Stimulated activated CD4-positive, alpha-beta T cell treated with anti-CD3 and anti-CD28 coated beads, Interleukin-1b, Interleukin-23, amount 100 ng/mL, for 1 hour (primary cell): ENCODE measurements at places on chromosomes 16 and 17.

DNA sequence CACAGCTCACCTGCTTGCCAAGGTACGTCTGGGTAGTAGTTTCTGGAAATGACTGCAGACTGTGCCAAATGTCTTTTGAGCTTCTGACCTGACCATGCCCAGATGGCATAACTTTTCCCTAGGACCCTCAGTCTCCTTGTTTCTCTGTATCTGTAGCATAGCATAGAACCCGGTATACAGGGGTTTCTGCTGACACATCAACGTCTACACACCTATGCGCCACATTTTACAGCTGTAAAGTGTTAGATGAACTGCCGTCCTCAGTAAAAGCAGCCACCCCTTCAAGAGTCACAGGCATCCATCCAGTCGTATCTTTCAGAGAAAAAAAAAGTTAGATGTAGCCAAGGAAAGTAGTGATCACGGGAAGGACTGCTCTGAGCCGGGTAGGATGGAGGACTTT, 17.4 kb downstream of the KCTD2 start:
- DNase-seq, result no peak

DNA sequence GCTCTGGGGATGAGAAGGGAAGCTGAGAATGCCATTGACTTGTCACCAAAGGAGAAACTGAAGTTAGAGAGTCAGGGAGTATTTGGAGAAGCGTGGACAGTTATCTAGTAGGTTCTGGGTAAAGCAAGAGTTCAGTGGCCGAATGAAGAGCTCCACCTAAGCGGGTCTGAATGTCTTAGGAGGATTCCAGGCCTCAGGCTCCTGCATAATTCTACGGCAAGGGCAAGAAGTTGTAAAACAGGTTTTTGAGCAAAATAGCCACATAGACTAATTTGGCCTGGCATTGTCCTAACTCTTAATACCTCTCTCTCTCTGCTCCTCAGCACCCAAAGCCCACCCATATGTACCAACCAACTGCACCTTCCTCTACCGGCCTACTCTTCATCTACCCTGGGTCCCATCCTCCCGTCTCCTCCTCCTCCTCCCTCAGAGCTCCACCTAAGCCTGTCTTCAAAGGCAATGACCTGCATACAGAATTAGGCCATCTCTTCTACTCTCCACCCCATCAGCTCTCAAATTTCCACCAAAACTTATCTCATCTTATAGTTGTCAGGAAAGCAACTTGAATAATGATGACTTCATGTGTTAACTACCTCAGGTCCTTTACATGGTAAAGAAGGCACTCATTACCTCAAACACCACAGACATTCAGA, 42.0 kb upstream of the KCNJ2 start:
- DNase-seq, result no peak

DNA sequence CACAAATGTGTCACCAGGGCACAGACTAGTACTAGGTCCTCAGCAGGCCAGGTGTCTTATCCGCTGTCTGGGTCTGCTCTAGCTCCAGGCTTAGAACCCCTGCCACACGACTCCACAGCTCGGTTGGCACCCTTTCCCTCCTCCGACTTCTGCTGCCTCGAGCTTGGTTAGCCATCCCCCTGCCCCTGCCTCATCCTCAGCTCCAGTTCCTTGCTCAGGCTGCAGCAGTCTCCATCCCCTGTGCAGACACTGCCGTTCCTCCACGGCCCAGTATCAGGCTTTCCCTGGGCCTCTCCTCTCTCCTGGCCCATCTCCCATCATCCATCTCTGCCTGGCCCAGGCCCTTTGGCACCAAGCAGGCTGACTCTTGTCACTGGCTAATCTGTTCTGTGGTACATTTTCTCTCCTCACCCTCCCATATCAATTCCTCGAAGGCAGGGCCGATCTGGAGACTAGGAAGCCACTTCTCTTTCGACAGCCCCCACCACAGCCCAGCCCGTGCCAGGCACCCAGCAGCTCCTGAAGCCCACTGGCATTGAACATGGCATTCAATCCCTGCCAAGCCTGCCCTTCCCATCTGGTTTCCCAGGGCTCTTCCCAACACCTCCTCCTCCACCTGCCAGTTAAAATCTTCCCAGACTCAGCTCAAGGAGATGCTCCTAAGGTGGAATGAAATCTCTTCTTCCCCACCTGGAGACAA, 1.4 kb upstream of the GRN start:
- DNase-seq, result no peak

DNA sequence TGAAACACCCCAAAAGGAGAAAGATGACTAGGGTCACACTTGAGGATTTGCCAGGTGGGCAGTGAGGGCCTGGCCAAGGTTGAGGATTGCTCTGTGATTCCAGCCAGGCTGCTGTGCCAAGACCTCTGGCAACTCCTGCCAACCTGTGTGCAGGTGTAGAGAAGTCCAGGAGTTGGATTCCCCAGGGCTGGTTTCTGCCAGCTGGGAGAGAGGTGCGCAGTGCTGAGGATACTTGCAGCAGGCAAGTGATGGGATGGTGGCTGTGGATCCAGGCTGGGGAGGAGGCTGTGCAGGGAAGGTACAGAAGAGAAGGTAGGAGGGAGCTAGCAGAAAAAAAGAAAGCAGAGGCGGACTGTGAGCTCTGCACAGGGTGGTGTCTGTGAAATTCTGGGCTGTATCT, 6.6 kb downstream of the RIPOR1 start:
- DNase-seq, result no peak

- no peak for DNase-seq
Observed at GRCh38 chr17:32852811-32853210, 24.1 kb downstream of the MYO1D start.

- DNase-seq, result no peak
Observed at GRCh38 chr16:69924777-69925191, 26.4 kb upstream of the CLEC18A start.

- DNase-seq, result no peak
Observed at GRCh38 chr16:6146874-6147425, 1049.4 kb upstream of the EEF2KMT start.

GRCh38 chr17:76449126-76449525, 3.8 kb downstream of the UBE2O start:
- no peak for DNase-seq

GRCh38 chr17:51793686-51794085, 364.8 kb downstream of the CA10 start:
- no peak for DNase-seq

- DNase-seq, result no peak
Observed at GRCh38 chr16:73006026-73006425, 41.9 kb downstream of the ZFHX3 start.

GRCh38 chr17:77153472-77153871, 12.7 kb downstream of the SEC14L1 start:
- no peak for DNase-seq

GRCh38 chr16:51113236-51114125, 37.6 kb downstream of the SALL1 start:
- DNase-seq, result no peak

GRCh38 chr17:49382556-49382955, 20.5 kb upstream of the ZNF652 start:
- DNase-seq, result no peak

- DNase-seq, result no peak
Observed at GRCh38 chr16:77863250-77863649, 74.9 kb downstream of the VAT1L start.

GRCh38 chr17:49079840-49080663, 52.5 kb upstream of the B4GALNT2 start:
- no peak for DNase-seq

DNA sequence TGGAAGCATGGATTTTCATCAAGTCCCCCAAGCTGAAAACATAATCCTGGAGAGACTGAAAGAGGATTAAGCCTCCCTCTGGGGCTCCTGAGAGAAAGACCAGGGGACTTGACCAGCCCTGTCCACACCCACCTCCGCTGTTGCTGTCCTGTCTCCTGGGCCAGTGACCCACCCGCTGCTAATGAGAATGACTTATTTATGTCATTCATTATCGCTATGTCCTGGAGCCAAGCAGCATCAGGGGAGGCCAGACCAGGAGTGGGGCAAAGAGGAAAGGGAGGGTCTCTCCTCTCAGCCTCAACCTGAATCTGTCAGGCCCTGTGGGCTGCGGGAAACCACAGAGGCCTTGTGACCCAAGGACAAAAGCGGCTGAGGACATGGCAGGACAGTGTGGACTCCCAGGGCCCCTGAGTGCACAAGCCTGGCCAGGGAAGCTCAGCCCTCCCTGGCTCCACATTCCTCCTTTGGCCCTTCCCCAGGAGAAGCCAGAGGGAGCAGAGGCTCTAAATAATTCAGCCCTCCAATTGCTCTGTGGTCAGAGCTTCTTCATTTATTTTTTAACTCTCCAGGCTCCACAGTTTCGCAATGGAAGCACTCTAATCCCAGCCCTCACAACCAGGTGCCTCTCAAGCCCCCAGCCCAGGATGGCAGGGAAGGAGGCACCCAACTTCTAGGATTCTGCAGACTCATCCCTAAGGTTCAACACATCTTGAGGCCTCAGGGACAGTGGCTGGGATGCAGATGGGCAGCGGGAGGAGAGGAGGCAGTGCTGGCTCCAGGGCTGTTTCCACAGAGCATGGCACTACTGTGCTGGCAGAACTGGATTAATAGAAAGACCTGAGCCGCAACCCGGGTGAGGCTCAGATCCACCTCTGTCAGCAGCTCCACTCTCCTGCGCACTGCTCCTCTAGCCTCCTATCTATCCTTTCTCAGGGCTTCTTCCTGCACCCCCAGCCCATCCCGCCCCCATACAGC, 19.1 kb downstream of the CUEDC1 start:
- DNase-seq, result no peak

GRCh38 chr17:78049609-78050008, 78.9 kb downstream of the TMC6 start:
- DNase-seq, result no peak

DNA sequence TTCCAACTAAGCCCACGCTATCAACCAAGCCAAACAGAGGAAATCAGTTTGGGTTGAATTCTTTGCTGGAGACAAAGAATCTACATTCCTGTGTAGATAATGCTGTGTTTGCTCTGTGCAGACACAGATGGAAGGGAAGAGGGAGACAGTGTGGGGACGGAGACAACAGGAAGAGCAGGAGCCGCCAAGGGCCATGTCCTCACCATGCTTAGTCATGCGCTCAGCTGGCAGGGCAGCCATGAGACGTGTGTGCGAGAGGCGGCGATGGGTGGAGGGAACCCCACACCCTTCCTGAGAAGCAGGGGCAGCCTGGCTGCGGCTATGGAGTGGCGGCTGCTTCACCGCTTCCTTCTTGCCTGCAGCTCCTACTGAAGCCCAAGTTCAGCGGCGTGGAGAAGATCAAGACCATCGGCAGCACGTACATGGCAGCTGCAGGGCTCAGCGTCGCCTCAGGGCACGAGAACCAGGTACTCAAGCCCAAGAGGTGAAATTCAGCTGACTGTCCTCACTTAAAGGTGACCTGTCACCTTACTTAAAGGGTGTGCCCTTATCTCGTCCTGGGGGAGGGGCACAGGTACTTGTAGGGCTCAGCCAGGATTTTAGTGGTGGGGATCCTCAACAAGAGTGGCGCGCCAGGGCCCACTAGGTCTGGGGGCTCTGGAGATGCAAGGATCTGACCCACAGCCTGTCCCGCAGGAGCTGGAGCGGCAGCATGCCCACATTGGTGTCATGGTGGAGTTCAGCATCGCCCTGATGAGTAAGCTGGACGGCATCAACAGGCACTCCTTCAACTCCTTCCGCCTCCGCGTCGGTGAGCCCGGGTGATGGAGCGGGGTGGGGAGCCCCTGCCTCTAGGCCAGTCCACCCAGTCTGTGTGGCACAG, 47.5 kb downstream of the ADCY7 start:
- no peak for DNase-seq
